ENCODE measurements at places on chromosomes 5 and 9.

DNA sequence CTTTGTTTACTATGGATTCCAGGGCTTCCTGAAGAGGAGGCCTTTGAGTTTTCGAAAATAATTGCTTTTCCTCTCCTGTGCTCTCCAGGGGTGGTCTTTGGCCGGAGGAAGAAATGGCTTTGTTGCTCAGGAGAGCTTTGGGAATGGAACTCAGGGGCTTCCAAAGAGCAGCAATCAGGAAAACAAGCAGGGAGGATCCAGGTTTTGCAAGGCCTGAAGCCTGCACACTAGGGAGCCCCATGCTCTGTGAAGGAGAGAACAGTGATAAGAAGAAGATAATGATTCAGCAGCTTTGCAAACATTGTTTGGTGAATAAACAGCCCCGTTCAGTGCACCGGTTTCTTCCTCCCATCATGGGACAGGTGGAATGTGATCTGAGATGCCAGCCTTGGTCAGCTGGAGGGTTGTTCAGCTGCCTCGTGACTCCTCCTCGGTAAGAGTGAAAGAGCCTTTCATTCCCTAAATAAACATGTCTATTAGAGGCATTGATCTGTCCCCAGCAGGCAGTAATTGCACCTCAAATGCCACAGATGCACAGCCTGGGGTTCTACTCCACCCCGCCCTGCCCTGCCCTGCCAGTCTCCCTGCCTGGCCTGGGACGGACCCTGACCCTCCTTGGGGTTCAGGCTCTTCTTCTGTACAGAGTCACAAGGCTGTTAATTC is 11.5 kb upstream of the ALDH1B1 start:
- peak; percentile 32 for DNase-seq

- DNase-seq, result no peak
Observed at GRCh38 chr9:27572918-27573633, at the start of gene C9orf72. C9orf72 (minus strand) TSS chr9:27573481; CDS start chr9:27567120, 6,361 bp downstream.

GRCh38 chr9:111076519-111076918 is 38.2 kb upstream of the LPAR1 start:
- no peak for DNase-seq

GRCh38 chr5:68730220-68730978 is 363.4 kb upstream of the SLC30A5 start:
- DNase-seq, result no peak

- DNase-seq, result no peak
Observed at GRCh38 chr5:125190232-125191087, 444.0 kb upstream of the ZNF608 start.

DNA sequence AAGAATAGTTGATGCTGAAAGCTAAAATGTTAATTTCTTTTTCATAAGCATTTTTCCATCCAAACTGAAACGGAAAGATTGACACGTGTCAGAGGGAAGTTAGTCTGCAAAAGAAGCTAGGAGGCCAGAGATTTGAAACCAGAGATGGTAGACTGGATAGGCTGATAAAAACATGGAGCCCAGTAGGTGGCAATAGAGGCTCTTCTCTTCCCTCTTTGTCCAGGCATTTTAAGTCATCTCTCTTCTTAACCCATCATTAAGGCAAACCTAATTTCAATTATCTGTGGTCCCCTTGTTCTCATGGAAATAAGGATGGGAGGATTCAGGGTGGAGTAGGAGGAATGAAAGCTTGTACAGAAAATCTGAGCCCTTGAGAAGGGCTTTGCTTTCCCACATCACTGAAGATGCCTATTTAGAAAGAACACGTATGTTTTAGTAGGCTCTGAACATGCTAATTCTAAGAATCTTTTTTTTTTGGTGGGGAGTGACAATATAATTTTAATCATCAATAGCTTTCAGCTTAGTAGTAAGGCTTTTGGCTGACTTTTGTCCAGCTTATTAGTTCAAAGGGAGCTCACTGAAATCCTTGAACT is 66.6 kb downstream of the ZNF474 start:
- DNase-seq, result peak; percentile 46

DNA sequence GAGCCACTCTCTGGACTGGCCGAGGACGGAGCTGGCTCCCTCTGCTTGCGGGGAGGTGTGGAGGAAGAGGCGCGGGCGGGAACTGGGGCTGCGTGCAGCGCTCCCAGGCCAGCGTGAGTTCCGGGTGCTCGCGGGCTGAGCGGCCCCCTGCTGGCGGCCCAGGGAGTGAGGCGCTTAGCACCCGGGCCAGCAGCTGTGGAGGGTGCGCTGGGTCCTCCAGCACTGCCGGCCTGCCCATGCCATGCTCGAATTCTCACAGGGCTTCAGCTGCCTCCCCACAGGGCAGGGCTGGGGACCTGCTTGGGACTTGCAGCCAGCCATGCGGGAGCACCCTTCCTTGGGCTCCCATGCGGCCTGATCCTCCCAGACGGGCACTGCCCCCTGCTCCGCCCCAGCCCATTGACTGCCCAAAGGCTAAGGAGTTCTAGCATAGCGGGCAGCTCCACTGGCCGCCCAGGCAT is 416.9 kb downstream of the MRPS30 start:
- DNase-seq, result no peak

DNA sequence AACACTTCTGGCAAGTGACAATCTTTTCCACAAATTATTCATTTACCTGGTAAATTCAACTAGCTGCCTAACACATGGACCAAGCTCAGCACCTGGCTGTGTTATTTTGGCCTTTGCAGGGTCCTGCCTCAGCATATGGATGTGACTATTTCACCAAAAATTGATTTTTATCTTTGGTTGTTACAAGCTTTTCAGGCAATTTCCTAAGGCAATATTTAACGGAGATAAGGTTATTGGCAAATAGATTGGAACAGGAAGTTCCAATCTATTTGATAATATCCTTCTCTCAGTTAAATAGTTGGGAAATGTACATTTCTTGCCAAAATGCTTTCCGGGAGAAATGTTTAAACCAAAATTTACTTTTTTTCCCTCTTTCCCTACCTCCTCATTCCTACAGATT is 415.2 kb upstream of the SMARCA2 start:
- no peak for DNase-seq
